ENCODE measurements at places on chromosomes 6 and 20. TPM values are rescaled to one million over a fixed set of nuclear protein-coding genes. Genes with fewer than 3 reads are reported as not detected.
A peak's percentile ranks its signal among the peaks of the same experiment; 100 is the strongest.

The SLC44A4 gene
- 10.6 TPM for total RNA-seq

- H3K27me3 ChIP-seq = peaks cover 8% of the 10 kb centered on the region
- no peak overlapping the region for H3K4me3 ChIP-seq
- H3K27ac ChIP-seq = no peak overlapping the region
- DNase-seq = no peak
- no peaks in the 10 kb centered on the region for H3K36me3 ChIP-seq
- peaks cover 23% of the 10 kb centered on the region for H3K4me1 ChIP-seq
Observed at GRCh38 chr20:46992640-46993035, 98.0 kb downstream of the EYA2 start.

GRCh38 chr6:83292900-83293843, 100.0 kb downstream of the RWDD2A start:
- H3K4me1 ChIP-seq = no peaks in the 10 kb centered on the region
- no peaks in the 10 kb centered on the region for H3K27me3 ChIP-seq
- no peak overlapping the region for H3K4me3 ChIP-seq
- DNase-seq = no peak
- no peak overlapping the region for H3K27ac ChIP-seq

GRCh38 chr6:123497025-123497424, 139.7 kb downstream of the TRDN start:
- H3K4me1 ChIP-seq = no peaks in the 10 kb centered on the region
- no peak for DNase-seq
- no peaks in the 10 kb centered on the region for H3K36me3 ChIP-seq
- no peak overlapping the region for H3K27ac ChIP-seq

DNA sequence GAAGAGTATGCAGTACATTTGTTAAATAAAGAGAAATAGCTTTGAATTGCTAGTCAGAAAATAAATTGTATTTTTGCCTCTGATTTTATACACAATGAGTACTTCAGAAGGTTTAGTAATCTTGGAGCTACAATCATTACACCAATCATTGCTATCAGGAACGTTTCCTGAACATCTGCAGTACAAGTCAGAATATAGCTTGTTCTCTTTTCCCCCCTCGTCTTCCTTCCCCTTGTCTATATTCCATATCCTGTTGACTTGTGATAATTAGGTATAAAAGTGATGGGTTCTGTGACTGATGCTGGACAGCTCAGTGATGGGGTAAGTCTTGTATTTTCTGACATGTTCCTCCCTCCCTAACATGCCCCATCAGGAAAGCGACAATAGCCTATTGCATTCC, 94.0 kb downstream of the AHI1 start:
- H3K27ac ChIP-seq = no peak overlapping the region
- H3K4me1 ChIP-seq = no peaks in the 10 kb centered on the region
- DNase-seq = no peak
- peaks cover 17% of the 10 kb centered on the region for H3K36me3 ChIP-seq

DNA sequence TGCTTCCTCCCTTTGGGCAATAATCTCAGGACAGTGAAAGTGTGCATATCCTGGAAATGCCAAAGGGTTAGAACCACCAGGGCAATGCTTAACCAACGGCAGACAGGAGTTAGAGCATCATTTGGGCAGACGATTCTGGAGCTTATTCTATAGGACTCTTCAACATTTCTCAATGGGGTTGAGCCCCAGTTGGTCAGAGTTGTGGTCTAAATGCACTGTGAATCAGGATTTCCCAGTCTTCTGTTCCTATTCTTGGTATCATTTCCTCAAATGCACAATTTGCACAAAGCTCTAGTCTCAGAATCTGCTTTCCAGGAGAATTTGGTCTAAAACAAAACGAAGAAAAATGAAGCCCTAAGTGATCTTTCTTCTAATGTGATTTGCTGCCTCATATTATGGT, 389.6 kb upstream of the JAG1 start:
- peaks cover 14% of the 10 kb centered on the region for H3K4me1 ChIP-seq
- no peaks in the 10 kb centered on the region for H3K27me3 ChIP-seq
- H3K36me3 ChIP-seq = no peaks in the 10 kb centered on the region
- no peak overlapping the region for H3K27ac ChIP-seq
- no peak overlapping the region for H3K4me3 ChIP-seq

The ECHDC1 gene
- 40.5 TPM for total RNA-seq

DNA sequence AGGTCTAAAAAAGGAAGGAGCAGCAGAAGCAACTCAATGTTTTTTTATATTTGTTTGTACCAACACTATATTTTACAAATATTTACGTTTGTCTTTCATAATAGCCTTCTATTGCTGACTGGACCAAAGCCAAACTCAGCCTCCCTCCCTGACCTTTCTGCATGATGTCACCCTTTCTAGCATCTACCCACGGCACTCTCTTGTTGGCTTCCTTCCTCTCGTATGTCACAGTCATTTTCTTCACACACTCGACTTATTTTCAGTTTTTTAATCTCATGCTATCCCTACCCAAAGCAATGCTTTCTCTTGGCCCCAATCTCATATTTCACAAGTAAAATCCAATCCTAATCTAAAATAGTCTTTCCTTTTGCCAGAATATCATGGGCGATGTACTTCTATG, 16.3 kb upstream of the FAM8A1 start:
- H3K4me1 ChIP-seq = peaks cover 5% of the 10 kb centered on the region
- peak overlapping the region; percentile 1 for H3K4me3 ChIP-seq
- H3K27me3 ChIP-seq = no peaks in the 10 kb centered on the region
- no peaks in the 10 kb centered on the region for H3K36me3 ChIP-seq
- no peak for DNase-seq
- peak overlapping the region; percentile 29 for H3K27ac ChIP-seq

DNA sequence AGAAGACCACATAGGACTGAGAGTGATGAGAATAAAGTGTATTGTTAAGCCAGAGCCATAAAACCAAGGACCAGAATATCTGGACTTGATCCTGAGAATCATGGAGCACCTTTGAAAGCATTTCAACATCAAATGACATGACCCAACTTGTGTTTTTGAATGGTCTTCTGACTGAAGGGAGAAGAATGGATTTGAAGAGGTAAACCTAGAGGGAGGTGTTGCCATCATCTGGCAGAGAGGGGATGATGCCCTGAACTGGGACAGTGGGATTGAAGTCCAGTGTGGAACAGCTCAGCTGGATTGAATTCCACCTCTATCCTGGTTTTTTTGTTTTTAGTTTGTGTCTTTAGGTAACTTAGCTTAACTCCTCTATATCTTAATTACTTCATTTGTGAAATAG, 570.0 kb downstream of the TBC1D32 start:
- H3K27me3 ChIP-seq = no peaks in the 10 kb centered on the region
- H3K4me1 ChIP-seq = no peaks in the 10 kb centered on the region
- DNase-seq = no peak

DNA sequence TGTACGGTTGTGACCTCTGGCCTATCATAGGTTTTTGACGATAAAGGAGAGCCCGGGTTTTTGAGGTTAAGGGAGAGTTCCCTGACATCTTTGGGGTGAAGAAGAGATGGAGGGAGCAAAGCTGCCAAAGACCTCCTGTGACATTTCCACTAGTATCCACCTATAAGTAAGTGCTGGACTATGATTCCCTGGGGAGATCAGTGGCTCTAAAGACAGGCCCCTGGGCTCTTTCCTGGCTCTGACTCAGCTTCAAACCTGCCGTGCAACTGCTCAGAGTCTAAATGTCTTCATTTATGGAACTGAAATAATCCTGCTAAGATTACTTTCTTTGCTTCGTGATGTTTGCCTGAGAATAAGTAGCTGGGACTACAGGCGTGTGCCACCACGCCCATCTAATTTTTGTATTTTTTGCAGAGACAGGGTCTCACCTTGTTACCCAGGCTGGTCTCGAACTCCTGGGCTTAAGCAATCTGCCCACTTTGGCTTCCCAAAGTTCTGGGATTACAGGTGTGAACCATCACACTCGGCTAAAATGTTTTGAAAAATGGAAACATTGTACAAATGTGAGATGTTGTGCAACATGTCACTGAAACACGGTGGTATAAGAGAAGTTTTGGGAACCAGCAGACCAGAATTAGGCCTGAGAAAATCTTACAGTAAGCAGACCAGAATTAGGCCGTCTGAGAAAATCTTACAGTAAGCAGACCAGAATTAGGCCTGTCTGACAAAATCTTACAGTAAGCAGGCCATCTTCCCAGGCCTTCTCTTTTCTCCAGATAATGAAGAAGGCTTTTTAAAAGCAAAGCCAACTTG, 1.1 kb upstream of the PAQR8 start:
- H3K4me3 ChIP-seq = peak overlapping the region; percentile 88
- no peaks in the 10 kb centered on the region for H3K36me3 ChIP-seq

DNA sequence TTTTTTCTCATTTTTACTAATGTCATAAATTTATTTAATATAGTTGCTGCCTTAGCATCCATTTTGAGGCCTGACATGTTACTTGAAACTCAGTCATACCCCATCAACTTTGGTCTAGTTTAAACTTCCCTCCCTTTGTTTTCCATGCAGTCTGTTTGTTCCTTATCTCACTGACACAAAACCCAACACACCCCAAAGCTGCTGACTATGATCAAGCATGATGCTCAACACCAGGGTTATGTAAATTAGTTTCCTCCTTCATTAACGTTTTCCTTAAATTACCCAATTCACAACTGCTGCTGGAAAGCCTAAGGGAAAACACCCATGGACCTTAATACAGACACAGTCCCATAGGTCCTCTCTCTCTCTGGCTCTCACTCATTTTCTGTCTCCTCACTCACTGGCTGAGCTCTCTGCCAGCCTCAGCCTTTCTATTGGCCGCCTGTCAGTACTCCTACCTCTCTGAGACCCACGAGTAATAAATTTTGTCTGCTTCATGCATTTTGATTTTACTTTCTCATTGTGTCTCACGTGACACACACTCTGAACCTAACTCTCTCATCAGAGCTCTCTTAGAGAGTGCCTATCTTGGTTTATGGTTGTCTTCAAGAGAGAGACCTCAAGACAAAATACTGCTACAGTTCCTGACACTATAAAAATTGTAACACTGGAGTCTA, 904.5 kb downstream of the C6orf118 start:
- H3K4me3 ChIP-seq = no peak overlapping the region
- H3K36me3 ChIP-seq = no peaks in the 10 kb centered on the region
- DNase-seq = no peak
- H3K4me1 ChIP-seq = no peaks in the 10 kb centered on the region
- no peaks in the 10 kb centered on the region for H3K27me3 ChIP-seq
- no peak overlapping the region for H3K27ac ChIP-seq

The PREX1 gene
- 20.8 TPM for total RNA-seq

- H3K4me3 ChIP-seq = no peak overlapping the region
- DNase-seq = no peak
- no peaks in the 10 kb centered on the region for H3K36me3 ChIP-seq
- H3K4me1 ChIP-seq = no peaks in the 10 kb centered on the region
- H3K27ac ChIP-seq = no peak overlapping the region
Observed at GRCh38 chr20:1741309-1742048, 83.9 kb upstream of the SIRPG start.

GRCh38 chr6:135411339-135411738, 86.2 kb downstream of the AHI1 start:
- H3K36me3 ChIP-seq = peaks cover 5% of the 10 kb centered on the region
- no peak for DNase-seq
- H3K27me3 ChIP-seq = no peaks in the 10 kb centered on the region
- no peak overlapping the region for H3K27ac ChIP-seq
- no peaks in the 10 kb centered on the region for H3K4me1 ChIP-seq

DNA sequence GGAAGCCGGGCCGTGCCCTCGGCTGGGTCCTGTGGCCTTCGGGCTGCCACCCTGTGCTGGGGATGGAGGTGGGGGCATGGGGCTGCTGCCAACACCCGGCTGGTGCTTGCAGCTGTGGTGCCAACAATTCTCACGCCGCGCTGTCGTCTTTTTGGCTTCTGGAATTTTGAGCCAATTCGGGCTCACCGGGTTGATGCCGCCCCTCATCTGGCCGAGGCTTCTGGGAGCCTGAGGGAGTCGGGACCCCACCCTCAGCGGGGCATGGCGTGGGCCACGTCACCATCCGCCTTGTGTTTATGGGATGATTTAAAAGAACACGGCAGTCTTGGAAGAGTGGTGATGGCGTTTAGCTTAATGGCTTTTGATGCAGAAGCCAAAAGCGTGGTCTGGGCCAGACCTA, 8.7 kb upstream of the NPBWR2 start:
- peaks cover 8% of the 10 kb centered on the region for H3K27me3 ChIP-seq
- H3K36me3 ChIP-seq = no peaks in the 10 kb centered on the region
- no peak overlapping the region for H3K4me3 ChIP-seq
- DNase-seq = no peak
- H3K4me1 ChIP-seq = peaks cover 6% of the 10 kb centered on the region

The RGS17 gene
- 3.7 TPM for total RNA-seq

GRCh38 chr6:31567531-31568370, 4.3 kb upstream of the LTA start:
- peaks cover 30% of the 10 kb centered on the region for H3K27me3 ChIP-seq
- no peak for DNase-seq
- H3K36me3 ChIP-seq = no peaks in the 10 kb centered on the region
- H3K27ac ChIP-seq = no peak overlapping the region
- no peak overlapping the region for H3K4me3 ChIP-seq

DNA sequence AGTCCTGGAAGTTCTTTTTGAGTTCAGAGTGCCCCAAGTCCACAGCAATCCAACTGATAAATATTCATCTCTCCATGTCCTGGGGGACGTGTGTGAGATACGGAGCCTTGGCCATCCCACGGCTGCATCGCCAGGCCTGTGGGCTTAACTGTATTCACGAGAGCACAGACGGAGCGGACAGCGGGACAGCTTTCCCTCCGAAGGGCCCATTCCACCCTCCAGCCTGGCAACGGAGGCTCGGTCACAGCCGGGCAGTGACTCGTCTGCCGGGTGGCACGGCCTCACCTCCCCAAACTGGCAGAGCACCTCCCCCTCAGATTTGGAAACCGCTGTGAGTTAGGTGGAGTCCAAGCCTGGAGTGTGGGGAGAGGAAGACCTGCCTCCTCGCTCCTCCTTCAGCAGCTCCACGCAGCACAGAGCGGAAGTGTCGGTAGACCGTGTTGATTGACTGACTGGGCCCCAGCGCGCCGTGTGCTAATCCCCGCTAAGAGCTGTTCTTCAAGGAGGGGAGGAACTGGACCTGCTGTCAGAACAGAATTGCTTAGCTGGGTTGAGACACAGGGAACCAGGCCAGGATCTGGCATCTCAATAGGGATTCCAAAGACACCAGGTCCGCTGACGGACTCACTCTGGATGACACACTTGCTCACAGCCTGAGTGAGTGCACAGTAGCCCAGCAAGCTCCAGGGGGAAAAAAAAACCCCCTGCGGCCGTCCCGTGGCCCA, 10.9 kb downstream of the FOXF2 start:
- H3K36me3 ChIP-seq = peaks cover 4% of the 10 kb centered on the region
- peaks cover 10% of the 10 kb centered on the region for H3K4me1 ChIP-seq
- no peak overlapping the region for H3K27ac ChIP-seq
- peaks cover 63% of the 10 kb centered on the region for H3K27me3 ChIP-seq

DNA sequence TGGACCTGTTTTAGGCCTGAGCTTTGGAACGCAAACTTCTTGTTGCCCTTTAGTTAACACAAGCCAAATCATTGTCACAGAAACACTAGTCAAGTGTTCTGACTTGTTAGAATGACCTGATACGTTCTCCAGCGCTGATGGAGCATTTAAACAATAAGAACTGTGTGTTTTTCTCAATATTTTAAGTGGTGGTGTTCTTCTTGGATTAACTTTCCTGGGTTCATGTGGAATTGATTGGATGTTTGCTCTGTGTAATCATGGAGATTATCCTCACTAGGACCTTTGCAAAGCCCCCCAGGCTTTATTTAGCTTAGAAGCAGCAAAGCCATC, 1.6 kb downstream of the LRRC1 start:
- H3K4me3 ChIP-seq = peak overlapping the region; percentile 98
- DNase-seq = no peak
- H3K36me3 ChIP-seq = no peaks in the 10 kb centered on the region
- H3K4me1 ChIP-seq = peaks cover 45% of the 10 kb centered on the region

- no peak overlapping the region for H3K27ac ChIP-seq
- no peak overlapping the region for H3K4me3 ChIP-seq
- DNase-seq = no peak
- H3K4me1 ChIP-seq = no peaks in the 10 kb centered on the region
Observed at GRCh38 chr6:28064272-28064671, 16.1 kb upstream of the ZNF165 start.

The TUBB1 gene
- total RNA-seq = 0.52 TPM

All from type B pancreatic cell (in vitro differentiated cells).